ENCODE measurements at places on chromosomes 13 and 19.

GRCh38 chr13:47211106-47211505, 314.3 kb upstream of the HTR2A start:
- no peak for DNase-seq

- no peak for DNase-seq
Observed at GRCh38 chr13:62387647-62388046, 972.0 kb upstream of the PCDH20 start.

DNA sequence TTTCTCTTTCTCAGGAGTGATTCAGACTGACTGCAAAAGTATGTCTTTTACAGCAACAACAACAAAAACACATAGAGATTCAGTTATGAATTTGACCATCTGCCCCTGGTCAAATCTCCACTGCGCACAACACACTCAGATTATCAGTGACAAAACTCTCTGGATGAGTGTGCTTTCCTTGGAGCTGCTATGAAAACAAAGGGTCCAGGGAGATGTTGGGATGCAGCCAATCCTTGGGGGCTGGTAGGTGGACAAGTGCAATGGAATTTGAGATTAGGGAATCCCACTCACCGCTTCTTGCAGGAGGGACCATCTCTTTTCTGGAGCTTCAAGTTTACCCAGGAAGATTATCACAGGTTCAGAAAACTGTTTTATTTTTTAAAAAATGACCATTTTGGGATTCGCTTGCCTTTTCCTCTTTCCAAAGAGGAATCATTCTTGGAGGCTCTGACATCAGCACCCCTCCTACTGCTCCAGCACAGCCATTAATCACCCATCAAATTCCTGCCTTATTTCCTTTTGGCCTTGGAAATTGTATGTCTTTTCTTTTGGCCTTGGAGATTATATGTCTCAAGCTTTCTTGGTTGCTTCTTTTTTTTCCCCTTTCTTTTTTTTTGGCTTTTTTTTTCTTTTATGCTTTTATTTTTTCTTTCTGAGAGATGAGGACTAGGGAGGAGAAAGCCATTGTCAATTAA, 311.8 kb downstream of the TSHZ3 start:
- DNase-seq: no peak

- no peak for DNase-seq
Observed at GRCh38 chr19:31818798-31819105, 469.5 kb upstream of the TSHZ3 start.

Measured in brain pericyte (primary cell).